ENCODE measurements at places on chromosomes 3 and 15.

GRCh38 chr3:194482196-194482593 is 4.6 kb downstream of the ATP13A3 start:
- DNase-seq, result no peak

DNA sequence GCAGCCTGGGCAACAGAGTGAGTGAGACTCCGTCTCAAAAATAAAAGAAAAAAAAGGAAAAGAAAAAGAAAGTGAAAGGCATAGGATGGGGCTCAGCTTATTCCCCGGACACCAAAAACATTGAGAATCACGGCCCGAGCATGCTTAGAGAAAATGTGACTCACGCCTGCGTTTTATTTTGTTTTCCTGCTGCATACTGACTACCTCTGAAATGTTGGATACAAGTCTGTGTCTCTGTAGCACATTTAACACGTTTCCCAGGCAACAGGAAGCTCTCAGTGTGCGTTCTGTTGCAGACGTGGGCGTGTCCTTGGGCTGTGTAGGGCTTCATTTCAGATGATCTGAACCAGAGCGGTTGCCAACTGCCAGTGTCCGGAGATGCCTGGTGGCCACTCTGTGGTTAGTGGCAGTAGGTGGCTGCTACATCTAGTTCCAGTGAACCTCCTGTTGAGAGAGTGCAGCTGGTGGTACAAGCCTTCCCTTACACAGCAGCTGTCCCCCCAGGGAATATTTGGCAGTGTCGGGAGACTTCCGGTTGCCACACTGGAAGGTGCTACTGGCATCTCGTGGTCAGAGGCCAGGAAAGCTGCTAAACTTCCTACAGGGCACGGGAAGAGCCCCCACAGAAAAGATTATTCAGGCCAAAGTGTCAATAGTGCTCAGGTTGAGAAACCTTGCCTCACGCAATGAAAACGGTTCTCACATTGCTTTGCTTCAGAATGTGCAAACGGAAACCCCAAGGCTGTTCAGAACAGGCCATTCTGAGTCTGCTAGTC is 3.0 kb downstream of the SLC51A start:
- DNase-seq, result peak; percentile 68

DNA sequence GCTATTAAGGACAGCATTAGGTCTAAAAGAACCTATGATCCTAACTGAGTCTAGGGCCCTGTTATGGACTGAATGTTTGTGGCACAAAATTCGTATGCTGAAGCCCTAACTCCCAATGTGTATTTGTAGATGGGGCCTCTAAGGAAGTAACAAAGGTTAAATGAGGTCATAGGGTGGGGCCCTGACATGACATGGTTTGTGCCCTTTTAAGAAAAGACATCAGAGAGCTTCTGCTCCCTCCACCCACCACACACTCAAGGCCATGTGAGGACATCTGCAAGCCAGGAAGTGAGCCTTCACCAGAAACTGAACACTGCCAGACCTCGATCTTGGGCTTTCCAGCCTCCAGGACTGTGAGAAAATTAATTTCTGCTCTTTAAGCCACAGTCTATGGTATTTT is 49.2 kb downstream of the PHC3 start:
- DNase-seq, result no peak

- no peak for DNase-seq
Measured at GRCh38 chr15:27427276-27427675, 456.3 kb downstream of the GABRG3 start.

GRCh38 chr15:61752001-61752400 is 308.2 kb downstream of the VPS13C start:
- DNase-seq, result no peak

DNA sequence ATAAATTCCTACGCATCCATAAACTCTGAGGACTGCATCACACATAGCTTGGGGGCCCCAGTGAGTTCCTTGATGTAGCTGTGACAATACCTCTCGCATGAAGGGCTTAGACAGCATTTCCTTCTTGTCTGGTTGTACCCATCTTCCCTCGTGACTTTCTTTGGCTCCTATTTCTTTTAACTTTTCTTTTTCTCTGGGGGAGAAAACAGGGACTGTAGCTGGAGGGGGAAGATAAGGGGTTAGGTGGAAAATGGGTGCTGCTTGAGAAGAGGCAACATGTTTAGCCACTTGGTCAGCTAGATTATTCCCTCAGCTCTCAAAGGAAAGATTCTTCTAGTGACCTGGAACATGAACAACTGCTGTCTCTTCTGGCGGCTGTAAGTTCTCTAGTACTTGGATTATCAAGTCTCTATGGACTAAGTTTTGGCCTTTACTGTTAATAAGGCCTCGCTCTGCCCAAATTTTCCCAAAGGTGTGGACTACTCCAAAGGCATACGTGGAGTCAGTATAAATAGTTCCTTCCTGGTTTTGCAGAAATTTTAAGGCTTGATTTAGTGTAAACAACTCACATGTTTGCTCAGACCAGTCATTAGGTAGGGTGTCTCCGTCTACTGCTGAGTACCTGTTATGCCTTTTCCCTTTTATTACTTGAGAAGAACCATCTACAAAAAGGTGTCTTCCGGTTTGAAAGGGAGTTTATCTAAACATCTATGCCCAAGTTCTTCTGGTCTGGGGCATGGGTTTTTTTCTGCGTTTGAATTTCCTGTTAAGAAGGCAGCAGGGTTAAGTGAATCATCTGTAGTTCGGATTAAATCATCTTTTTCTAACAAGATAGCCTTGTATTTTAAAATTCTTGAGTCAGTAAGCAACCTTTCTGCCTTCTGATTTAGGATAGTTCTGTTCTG is 21.0 kb upstream of the ATG7 start:
- no peak for DNase-seq

DNA sequence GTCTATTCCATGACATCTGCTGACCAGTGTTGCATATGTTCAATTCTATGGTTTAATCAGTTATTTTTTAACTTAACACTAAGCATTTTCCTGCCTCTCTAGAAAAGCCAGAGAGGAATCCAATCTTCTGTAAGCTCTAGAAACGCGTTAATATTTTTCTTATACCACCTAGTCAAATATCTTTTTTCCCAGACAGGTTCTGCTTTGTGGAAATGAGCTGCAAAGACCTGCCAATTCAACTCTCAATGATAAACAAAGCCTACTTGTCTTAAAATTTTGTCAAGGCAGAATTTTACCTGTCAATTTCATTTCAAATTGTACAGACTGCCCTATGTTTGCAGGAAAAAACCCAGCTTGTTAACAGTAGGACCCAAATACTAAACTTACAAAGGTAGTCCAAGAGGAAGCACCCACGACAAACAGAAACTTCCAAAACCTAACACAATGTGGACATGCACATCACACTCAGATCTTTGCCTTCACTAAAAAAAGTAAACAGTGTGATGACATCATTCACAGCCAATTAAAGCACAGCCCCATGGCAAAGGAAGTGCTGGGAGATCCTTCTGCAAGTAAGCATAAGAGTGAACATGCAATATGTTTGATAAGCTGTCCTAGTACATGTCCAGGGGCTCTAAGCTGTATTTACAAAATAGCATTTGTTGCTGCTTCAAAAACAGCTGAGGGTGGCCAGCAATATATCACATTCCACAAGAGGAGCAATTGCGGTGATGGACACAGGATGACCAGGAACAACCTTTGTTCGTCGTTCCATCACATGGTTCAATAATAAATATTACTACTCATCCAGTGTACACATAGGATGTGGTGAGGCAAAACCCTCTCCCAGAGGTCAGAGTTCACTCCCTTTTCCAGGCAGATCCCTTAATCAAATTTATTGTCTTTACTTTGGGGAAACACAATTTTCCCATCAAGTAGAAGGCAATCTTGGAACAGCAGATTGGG is 139.4 kb upstream of the TSC22D2 start:
- DNase-seq, result no peak

DNA sequence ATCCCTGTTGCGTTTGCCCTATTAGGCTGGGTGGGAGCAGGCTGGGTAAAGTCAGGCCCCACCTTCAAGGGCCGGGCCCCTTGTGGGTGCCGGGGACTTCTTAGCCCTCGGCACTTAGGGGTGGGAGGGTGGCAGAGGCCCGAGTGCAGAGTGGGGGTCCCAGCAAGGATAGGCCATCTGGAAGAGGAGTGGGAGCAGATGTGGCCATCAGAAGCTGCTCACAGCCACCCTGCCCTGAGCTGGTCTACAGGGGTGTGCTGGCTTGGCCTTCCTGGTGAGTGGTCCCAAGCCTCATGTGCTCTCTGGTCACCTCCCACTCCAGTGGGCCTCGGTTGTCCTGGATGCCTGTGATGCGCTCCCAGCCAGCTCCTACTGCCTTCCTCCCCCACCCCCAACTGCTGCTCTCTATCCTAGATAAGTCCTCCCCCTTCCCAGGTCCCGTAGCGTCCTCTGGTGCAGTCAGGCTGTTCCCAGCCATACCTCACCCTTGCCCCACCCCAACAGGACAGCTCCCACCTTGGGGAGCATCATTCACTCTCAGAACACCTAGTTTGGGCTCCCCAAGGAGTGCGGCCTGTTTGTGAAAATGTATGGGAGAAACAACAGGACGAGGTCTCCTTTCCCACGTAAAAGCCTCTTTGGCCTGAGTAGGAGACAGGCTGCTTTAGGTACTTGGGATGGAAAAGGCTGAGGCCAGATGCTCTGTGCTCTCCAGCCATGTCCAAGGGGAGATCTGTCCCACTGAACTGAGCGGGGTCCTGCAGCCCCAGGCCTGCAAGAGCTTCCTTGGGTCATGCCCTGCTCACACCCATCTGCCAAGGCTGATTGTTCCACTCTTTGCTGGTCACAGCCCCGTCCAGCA is 24.9 kb upstream of the PLXNA1 start:
- DNase-seq, result no peak

DNA sequence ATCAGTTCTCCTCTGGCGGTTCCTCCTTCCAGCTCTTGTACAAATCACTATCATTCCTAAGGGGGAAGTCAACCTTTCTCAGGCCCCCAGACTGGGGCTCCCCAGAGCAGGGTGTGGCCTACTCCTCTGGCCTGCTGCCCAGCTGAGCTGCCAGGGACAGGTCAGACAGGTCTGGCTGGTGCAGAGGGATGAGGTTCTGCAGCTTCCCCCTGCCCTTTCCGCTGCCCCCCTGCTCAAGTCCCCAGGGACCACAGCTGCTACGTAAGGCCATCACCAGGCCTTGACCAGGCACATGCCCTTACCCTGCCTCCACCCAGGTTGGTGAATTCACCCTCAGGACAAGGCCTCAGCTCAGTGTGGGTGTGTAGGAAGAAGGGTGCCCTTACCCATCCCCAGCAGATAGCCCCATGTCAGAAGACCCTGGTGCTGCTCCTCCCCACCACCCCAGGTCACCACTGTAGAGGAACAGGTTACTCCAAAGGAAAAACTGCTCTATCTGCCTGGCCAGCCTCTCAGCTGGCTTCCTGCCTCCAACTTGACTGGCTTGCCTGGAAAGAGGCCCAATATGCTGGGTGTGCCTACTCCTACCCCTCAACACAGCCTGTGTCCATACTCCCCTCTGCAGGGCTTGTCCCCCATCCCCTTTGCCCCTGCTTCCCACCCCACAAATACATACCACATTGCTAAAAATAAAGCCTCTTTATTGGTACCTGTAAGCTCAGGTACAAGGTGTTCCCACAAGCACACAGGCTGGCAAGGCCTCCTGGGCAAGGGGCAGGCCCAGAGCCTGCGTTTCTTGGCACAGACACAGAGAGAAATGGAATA is 12.0 kb downstream of the CSRNP1 start:
- DNase-seq, result no peak

- DNase-seq, result no peak
Measured at GRCh38 chr3:127556565-127556964, 34.0 kb downstream of the TPRA1 start.

- no peak for DNase-seq
Measured at GRCh38 chr15:77573802-77574201, 58.9 kb downstream of the LINGO1 start.

GRCh38 chr3:14228681-14229470 is 50.3 kb downstream of the LSM3 start:
- DNase-seq, result no peak

- no peak for DNase-seq
Measured at GRCh38 chr3:60772584-60772983, 478.7 kb downstream of the FHIT start.

DNA sequence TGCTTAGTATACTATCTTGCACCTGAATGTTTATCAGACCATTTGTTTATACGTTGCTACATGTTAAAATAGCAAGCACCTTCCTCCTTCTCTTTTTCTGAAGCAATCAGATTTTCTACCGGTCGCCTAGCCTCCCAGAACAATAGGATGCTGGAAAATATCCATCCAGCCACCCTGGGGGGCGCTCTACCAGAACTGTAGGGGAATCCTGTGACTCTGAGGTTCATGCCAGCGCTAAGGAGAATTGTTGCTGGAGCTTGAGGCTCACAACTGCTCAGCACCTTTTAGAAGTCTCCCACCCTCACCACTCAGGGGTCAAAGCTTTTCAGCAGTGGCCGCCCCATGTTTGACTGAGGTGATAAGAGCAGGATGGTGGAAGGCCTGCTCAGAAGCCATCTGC is 27.5 kb downstream of the SQOR start:
- DNase-seq, result no peak

DNA sequence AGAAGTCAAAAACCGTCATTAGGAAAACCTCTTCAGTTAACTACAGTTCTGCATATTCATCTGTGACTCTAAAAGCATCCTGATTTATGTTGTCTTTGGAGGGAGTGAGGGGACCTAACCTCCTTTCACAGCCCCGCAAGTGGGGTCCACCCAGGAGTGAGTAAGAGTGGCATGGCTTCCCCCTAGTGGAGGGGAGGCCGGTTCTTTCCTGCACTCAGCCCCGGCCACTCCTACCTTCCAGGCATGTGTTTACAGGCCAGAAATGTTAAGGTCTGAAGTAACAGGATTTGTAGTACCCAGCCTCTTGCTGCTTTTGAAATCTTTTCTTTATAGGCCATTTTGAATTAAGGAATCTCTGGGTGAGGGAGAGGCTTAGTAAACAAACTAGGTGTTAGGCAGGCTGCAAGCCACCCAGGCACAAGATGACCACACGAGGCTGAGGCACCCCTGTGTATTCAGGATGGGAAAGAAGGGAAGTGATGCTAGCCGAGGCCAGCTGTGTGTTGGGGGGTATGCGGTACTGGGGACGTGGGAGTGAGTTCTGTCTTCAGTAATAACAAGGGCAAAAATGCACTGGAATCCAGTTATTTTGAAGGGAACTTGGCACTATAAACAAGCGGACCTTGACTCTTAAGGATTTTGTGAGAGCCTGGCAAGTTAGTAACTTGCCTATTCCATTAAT is 50.5 kb downstream of the CTDSPL start:
- DNase-seq, result no peak

- no peak for DNase-seq
Measured at GRCh38 chr3:10703875-10704274, 112.2 kb upstream of the SLC6A11 start.

DNA sequence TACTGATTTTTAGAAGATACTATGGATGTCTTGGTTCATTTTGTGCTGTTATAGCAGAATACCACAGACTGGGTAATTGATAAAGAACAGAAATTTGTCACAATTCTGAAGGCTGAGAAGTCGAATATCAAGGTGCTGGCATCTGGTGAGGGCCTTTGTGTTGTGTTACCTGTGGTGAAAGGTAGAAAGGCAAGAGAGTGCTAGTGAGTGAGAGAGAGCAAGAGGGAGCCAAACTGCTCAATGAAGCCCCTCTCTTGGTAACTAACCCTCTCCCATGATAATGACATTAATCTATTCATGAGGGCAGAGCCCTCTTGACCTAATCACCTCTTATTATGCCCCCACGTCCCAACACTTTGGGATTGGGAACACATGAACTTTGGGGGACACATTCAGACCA is 31.3 kb downstream of the PDCD6IP start:
- no peak for DNase-seq
